Activated naive CD8-positive, alpha-beta T cell treated with anti-CD3 and anti-CD28 coated beads, Interleukin-2, amount 10 ng/mL, durations not matched to agents 7 days and 5 days (primary cell): ENCODE measurements at places on chromosomes 6 and 20. TPM values are rescaled to one million over a fixed set of nuclear protein-coding genes. Genes with fewer than 3 reads are reported as not detected.

DNA sequence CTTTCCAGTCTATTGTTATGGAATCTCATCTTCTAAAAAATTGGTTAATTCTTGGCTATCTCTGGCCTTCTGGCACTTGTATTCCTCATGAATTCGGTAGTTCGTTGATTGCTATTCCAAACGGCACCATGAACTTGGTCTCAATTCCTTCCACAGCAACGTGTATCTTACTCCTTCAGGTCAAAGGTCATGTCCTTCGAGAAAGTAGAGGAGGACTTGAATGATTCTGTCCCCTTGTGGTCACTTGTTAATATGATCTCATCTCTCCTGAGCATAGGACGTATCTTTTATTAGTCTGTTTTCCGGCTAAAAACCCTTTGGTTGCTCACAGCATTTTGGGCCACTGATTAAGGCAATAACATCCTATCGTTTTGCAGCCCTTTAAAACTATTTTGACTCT lies 9.4 kb downstream of the TLDC2 start:
- peaks cover 5% of the 10 kb centered on the region for H3K4me1 ChIP-seq
- H3K27me3 ChIP-seq: no peaks in the 10 kb centered on the region
- peaks cover 7% of the 10 kb centered on the region for H3K36me3 ChIP-seq
- DNase-seq: no peak
- H3K4me3 ChIP-seq: no peak overlapping the region
- H3K27ac ChIP-seq: no peak overlapping the region

BHLHE23 gene
- total RNA-seq: not detected

TFAP2D gene
- not detected for total RNA-seq

ZBTB2 gene
- total RNA-seq: 28.9 TPM

VSX1 gene
- not detected for total RNA-seq

DNA sequence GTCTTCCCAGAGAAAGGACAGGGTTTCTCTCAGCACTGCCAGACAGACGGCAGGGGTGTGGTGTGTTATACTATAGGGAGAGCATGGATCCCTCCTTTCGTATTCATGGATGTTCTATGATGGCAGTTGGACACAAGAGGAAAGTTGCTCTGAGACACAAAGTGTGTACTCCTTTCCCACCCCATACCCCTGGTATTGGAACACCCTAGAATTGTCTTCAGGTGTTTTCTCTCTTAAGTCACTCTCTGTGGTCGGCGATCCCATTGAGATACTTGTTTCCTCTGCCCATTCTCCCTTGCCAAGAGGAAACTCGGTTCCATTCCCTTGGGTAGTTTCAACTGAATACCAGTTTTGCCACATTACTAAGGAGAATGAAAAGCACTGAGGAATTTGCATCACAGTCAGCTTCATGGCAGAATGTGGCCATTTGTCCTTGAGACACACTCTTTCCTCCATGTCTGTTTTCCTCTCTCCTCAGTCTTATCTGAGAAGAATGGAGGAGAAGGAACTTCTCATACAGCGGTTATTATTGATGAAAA lies 53.4 kb downstream of the RNF182 start:
- no peak overlapping the region for H3K27ac ChIP-seq
- no peak overlapping the region for H3K4me3 ChIP-seq
- no peaks in the 10 kb centered on the region for H3K4me1 ChIP-seq

- H3K4me1 ChIP-seq: no peaks in the 10 kb centered on the region
- no peak overlapping the region for H3K4me3 ChIP-seq
- H3K36me3 ChIP-seq: peaks cover 25% of the 10 kb centered on the region
- no peak overlapping the region for H3K27ac ChIP-seq
Measured at GRCh38 chr6:116705917-116706316, 24.9 kb downstream of the KPNA5 start.

DNA sequence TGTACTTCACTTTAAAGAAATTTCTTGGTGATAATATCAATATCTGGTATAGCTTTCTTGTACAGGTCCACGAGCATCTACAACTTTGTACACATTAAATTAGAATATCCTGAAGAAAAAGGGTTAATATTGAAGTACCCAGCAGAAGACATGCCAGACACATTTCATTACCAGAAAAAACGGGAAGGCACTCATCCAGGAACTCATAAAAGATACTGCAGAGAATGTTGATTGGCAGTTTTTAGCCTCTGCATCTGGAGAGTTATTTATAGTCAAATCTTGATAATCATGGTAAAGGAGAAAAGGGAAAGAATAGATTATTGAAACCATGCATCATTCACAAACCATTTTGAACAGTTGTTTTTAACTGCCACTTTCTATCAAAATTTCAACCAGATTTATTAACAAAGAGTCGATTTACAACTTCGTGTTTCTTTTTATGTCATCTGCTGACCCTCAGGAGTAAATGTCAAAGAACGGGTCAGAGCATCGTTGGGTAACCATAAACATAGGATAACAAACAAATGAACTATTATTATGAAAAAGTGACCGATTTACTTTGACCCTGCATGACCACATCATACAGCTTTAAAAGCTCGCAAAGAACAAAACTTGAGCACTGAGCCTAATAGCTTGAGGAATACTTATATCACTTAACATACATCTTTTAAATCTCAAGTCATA lies 229.2 kb upstream of the SGK1 start:
- H3K4me1 ChIP-seq: peaks cover 7% of the 10 kb centered on the region
- DNase-seq: no peak
- no peak overlapping the region for H3K4me3 ChIP-seq
- no peaks in the 10 kb centered on the region for H3K36me3 ChIP-seq

GRCh38 chr6:72844614-72845013 lies 222.8 kb downstream of the KCNQ5 start:
- no peaks in the 10 kb centered on the region for H3K4me1 ChIP-seq
- no peaks in the 10 kb centered on the region for H3K27me3 ChIP-seq
- no peak overlapping the region for H3K27ac ChIP-seq

- no peak overlapping the region for H3K27ac ChIP-seq
- peaks cover 2% of the 10 kb centered on the region for H3K27me3 ChIP-seq
- no peak for DNase-seq
- H3K4me1 ChIP-seq: peaks cover 21% of the 10 kb centered on the region
Measured at GRCh38 chr6:16177881-16178280, 49.0 kb downstream of the MYLIP start.

DNA sequence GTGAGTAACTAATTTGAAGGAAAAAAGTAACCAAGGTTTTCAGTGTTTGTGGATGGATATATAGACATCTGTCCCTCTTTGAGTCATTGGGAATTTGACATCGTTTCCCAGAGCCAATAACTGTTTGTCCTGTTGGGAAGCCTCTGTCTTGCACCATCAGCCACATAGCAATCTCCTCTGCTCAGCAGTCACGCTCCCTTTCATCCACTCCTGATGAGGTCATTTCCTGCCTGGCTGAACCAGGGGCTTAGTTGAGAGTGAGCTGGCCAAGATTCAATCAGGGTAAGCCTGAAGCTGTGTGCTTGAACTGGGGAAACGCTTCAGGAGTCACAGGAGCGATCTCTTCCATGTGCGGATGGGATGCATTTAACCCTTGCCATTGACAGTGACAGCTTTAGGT lies 121.5 kb upstream of the FOXQ1 start:
- no peak overlapping the region for H3K4me3 ChIP-seq
- DNase-seq: no peak
- H3K36me3 ChIP-seq: no peaks in the 10 kb centered on the region
- H3K27me3 ChIP-seq: peaks cover 3% of the 10 kb centered on the region

IBTK gene
- total RNA-seq: 24.6 TPM

- H3K27me3 ChIP-seq: peaks cover 93% of the 10 kb centered on the region
- peaks cover 4% of the 10 kb centered on the region for H3K36me3 ChIP-seq
- DNase-seq: no peak
- H3K4me1 ChIP-seq: peaks cover 24% of the 10 kb centered on the region
Measured at GRCh38 chr6:108163644-108164542, 1.9 kb upstream of the NR2E1 start.

GRCh38 chr6:11277275-11278206 lies 45.1 kb upstream of the NEDD9 start:
- no peak for DNase-seq
- H3K4me1 ChIP-seq: peaks cover 36% of the 10 kb centered on the region
- peak overlapping the region; percentile 72 for H3K27ac ChIP-seq
- H3K36me3 ChIP-seq: peaks cover 55% of the 10 kb centered on the region
- peak overlapping the region; percentile 52 for H3K4me3 ChIP-seq

STMND1 gene
- total RNA-seq: not detected

DNA sequence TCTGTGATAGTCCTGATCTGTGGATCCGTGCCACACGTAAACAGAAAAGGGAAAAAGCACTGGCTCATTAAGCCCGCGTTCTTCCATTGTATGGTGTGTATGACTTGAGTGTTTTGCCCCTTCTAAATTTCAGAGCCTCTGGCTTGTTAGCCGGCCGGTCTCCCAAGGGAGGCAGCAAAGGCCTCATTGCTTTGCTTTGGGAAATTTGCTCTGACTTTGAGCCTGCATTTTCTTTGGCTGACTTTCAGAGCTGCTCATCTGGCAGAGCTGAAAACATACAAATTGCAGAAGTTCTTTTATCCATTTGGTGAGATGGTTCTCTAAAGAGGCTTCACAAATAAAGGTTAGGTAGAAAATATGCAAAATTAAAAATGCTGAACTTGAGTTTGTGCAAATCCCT lies 123.0 kb downstream of the UTRN start:
- H3K27me3 ChIP-seq: no peaks in the 10 kb centered on the region
- no peak overlapping the region for H3K27ac ChIP-seq
- no peak for DNase-seq

GRCh38 chr6:15205321-15205720 lies 40.5 kb upstream of the JARID2 start:
- peaks cover 2% of the 10 kb centered on the region for H3K27me3 ChIP-seq
- H3K4me3 ChIP-seq: no peak overlapping the region
- H3K36me3 ChIP-seq: peaks cover 1% of the 10 kb centered on the region

DNA sequence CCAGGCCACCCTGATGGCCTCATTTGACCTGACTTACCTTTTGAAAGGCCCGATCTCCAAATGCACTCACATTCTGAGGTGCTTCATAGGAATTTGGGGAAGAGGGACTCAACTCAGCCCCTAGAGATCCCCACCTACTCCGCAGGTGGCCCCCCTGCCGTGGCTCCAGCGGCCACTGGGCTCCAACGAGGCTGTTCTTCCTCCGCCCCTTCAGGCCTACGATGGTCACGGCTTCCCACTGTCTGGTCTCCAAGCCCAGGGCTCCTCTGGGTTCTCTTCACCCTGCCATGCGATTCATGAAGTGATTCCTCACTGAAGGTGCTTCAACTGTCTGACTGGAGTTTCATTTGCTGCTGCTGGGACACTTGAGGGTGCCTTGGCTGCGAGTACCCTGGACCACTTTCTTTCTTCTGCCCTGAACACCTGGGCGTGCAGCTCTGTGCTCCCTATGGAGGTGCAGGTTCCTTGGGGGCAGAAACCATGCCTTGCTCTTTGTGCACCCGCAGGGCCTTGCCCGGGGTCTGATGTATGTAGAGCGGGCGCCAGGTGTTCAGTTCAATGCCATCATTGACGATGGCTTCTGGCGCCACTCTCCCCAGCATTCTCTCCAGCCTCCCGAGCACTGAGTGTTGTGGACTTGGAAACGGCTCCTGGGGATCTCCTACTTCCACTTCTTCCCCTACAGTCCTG lies 10.0 kb upstream of the DUSP22 start:
- H3K4me3 ChIP-seq: no peak overlapping the region
- H3K36me3 ChIP-seq: peaks cover 9% of the 10 kb centered on the region
- H3K27ac ChIP-seq: no peak overlapping the region
- H3K27me3 ChIP-seq: no peaks in the 10 kb centered on the region

DNA sequence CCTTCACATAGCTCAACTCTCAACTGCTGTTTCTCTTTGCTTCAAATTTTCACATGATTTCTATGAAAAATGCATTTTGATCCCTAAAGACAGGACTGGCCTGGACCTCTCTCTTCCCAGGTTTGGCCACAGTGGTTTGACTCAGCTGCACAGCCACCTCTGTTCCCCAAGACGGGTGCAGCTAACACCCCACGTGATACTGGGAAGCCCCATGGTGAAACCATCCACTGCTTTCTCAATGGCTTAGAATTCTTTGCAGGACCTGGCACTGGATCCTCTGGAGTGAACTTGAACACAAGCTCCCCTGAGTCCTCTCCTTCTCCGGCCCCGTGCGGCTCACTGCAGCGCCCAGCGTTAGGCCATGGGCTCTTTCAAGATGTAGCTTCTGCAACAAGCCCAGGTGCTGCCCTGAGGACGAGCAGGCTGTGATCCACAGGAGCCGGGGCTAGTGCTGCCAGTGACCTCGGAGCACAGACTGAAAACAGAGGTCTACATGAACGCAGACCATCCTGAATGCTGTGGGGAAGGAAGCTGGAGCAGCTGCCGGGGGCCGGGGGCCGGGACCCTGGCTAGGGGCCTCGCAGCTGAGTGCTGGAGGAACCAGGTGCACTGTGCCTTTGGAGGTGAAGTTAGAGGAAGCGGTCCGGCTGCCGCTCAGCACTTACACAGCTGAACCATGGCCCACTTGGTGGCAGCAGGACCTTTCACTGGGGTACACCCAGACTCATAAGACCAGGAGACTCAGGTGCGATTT lies 58.8 kb upstream of the MPC1 start:
- peaks cover 17% of the 10 kb centered on the region for H3K27me3 ChIP-seq
- no peak for DNase-seq

- H3K27me3 ChIP-seq: no peaks in the 10 kb centered on the region
- H3K36me3 ChIP-seq: no peaks in the 10 kb centered on the region
- H3K27ac ChIP-seq: no peak overlapping the region
- no peak overlapping the region for H3K4me3 ChIP-seq
- no peak for DNase-seq
- H3K4me1 ChIP-seq: peaks cover 1% of the 10 kb centered on the region
Measured at GRCh38 chr6:170132561-170132991, 158.3 kb downstream of the DLL1 start.

GRCh38 chr20:45595235-45595634 lies 16.2 kb upstream of the WFDC8 start:
- DNase-seq: no peak
- no peak overlapping the region for H3K4me3 ChIP-seq
- H3K36me3 ChIP-seq: no peaks in the 10 kb centered on the region
- H3K27ac ChIP-seq: no peak overlapping the region

- no peak overlapping the region for H3K27ac ChIP-seq
- no peaks in the 10 kb centered on the region for H3K4me1 ChIP-seq
- H3K27me3 ChIP-seq: no peaks in the 10 kb centered on the region
- no peak overlapping the region for H3K4me3 ChIP-seq
Measured at GRCh38 chr6:21180800-21181337, 412.7 kb upstream of the SOX4 start.

KCNS1 gene
- 0.11 TPM for total RNA-seq

TFAP2A gene
- total RNA-seq: not detected
